NCI-H510A (cell line): ENCODE measurements at places on chromosomes 6 and 20.
A peak's percentile ranks its signal among the peaks of the same experiment; 100 is the strongest.

- no peak for DNase-seq
These were observed 8.9 kb upstream of the QKI start for GRCh38 chr6:163405412-163406309.

GRCh38 chr6:144586986-144587385, 301.9 kb downstream of the UTRN start:
- no peak for DNase-seq

GRCh38 chr6:119339941-119340456, 9.6 kb downstream of the MAN1A1 start:
- no peak for DNase-seq

- no peak for DNase-seq
These were observed 15.3 kb downstream of the TRAF3IP2 start for GRCh38 chr6:111590209-111590980.

DNA sequence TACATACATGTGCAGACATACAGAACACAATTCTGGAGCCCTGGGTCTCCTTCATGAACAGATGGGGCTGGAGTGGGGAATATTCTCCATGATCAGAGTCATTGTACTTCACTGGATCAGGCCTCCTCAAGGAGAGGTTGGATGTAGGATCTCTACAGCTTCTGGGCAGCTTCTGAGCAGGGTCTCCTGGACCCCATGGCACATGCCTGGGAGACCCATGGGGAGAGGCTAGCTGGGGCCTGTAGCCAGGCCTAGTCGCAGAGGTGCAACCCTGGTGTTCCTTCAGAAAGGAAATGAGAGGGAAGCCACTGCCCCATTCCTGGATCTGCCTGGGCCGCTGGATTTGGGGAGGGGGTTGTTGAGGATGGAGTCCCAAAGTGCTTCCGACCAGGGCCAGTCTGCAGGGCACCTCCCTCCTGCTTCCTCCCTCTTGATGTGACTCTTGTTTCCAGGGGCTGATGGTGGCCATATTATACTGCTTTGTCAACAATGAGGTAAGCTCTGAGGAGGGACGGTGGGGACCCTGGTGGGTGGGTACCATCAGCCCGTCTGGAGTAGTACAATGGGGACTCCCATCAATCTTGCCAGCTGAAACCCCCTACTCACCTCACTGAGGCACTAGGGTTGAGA, 31.8 kb downstream of the GLP1R start:
- DNase-seq = no peak

DNA sequence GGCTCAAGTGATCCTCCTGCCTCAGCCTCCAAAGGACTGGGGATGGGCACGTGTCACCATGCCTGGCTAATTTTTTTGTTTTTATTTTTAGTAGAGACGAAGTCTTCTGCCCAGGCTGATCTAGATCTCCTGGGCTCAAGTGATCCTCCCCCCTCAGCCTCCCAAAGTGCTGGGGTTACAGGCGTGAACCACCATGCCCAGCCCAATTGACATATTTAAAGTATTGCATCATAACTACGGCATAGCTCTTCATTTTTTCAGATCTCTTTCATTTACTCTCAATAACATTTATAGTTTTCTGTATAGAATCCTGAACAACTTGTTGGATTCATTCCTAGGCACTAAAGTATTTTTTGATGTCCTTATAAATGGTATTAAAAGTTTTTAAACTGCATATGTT, 13.0 kb downstream of the SERPINB1 start:
- DNase-seq = no peak

- no peak for DNase-seq
These were observed 15.9 kb downstream of the OSBPL2 start for GRCh38 chr20:62254021-62254724.

DNA sequence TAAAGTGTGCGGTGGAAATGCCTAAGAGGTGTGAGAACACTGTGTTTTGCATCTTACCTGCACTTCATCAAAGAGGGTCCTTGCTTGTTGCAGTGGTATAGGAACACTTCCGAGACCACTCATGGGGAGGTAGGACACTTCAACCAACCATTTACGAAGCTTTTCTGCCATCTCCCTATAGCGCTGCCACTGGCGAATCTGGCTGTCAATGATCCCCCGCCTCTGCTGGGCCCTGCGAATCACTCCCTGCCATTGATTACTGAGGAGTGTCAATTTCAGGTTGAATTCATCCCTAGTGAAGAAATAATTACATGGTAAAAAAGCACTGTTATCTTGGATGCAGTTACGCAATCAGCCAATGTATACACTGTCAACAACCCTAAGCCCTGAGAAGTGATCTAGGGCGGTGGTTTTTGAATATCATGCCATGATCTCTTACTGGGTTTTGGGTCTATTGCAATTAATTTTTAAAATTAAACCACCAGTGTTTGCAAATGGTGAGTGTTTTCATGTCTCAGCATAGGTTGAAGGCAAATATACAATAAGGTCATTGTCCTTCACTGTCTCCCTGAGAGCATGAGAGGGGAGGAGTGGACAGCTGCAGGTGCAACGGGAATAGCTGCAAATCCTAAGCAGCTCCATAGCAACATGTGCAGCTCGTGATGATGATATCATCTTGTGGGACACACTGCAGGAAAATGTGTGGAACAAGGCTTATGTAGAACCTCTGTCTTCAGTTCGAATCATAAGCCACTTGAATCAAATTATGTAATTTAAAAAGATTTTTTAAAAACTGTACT, 400.6 kb downstream of the ESR1 start:
- DNase-seq = peak; percentile 22

- no peak for DNase-seq
These were observed 426.0 kb upstream of the SULF2 start for GRCh38 chr20:48211238-48211637.

GRCh38 chr20:17287503-17287902, 60.7 kb downstream of the PCSK2 start:
- DNase-seq = no peak

- DNase-seq = no peak
These were observed 23.8 kb upstream of the TNFAIP3 start for GRCh38 chr6:137843211-137843610.

DNA sequence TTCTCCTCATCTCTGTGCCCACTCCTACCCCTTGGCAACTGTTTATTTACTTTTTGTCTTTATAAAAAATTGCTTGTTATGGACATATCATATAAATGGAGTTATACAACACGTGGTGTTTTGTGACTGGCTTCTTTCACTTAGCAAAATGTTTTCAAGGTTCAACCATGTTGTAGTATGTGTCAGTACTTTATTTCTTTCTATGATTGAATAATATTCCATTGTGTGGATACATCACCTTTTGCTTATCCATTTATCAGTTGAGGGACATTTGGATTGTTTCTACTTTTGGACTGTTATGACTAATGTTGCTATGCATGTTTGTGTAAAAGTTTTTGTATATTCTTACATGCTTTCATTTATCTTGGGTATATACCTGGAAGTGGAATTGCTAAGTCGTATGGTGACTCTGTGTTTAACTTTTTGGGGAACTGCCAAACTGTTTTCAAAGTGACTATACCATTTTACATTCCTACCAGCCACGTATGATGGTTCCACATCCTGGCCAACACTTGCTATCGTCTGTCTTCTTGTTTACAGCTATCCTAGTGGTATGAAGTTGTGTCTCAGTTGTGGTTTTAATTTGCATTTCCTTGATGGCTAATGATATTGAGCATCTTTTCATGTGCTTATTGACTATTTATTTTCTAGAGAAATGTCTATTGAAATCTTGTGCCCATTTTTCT, 84.4 kb downstream of the SLX4IP start:
- DNase-seq = no peak

DNA sequence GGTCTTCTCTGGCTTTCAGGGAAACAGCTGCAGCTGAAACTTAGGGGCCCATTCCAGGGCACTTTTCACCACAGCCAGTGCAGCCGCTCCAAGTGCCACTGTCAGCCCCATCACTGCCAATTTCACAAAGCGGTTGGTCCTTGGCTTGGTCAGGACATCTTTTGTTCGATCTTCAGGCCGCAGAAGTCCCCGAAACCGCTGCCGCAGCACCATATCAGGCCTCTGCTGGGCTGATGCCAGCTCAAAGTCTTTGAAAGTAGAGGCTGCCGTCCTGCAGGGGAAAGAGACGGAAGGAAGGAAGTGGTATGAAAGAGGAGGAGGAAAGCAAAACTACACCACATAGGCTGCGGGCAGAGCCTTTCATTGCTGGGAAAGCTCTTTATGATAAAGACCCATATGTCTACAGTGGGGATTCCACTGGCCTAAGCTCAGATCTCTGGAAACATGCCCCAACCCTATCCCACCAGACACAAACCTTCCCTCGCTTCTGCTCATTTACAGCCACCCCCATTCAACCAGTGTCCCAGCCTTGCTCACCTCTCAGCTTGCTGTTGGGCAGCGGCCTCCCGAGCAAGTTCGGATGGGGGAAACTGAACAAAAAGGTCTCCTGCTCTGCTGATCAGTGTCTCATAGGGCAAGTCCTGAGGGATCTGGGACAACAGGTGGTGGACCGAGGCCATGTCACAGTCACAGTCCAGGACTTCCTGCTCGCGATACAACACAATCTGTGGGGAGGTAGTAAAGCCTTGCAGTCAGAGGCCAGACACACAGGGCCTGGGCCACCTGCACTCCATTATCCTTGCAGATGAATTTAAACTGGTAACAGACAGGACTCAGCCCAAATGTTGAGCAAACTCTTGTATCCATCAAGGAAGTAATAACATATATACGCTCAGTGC, 23.5 kb downstream of the TBC1D20 start:
- DNase-seq = no peak

- no peak for DNase-seq
These were observed 244.3 kb downstream of the TSHZ2 start for GRCh38 chr20:53216478-53216855.

- no peak for DNase-seq
These were observed 43.0 kb downstream of the DNAAF9 start for GRCh38 chr20:3364323-3365013.

- DNase-seq = no peak
These were observed 18.0 kb upstream of the CDK5RAP1 start for GRCh38 chr20:33419140-33419974.

DNA sequence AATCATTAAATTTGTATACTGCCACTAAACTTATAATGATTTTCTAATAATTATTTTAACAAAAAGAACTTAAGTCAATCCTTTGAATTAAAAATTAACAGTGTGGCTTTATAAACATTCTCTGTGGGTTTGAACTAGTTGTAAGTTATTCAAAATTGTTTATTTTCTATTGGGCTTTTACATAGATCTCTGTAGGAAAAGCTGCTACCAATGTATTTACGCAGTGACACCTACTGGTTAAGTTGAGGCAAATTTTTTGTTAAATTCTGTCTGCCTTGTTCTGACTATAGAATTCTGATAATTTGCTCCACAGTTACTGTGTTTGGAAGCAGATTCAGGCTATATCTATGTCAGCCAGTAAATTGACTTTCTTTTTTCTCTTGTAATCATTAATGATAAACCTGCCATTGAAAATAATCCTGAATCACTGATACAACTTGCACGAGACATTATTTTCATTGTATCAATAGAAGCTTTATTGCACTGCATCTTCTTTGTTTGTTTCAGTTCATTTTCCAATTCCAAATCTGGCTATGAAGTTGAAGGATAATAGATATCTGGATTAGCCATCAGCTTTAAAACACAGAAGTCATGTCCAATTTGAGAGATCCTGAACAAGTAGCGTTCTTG, 66.0 kb upstream of the UTRN start:
- no peak for DNase-seq

DNA sequence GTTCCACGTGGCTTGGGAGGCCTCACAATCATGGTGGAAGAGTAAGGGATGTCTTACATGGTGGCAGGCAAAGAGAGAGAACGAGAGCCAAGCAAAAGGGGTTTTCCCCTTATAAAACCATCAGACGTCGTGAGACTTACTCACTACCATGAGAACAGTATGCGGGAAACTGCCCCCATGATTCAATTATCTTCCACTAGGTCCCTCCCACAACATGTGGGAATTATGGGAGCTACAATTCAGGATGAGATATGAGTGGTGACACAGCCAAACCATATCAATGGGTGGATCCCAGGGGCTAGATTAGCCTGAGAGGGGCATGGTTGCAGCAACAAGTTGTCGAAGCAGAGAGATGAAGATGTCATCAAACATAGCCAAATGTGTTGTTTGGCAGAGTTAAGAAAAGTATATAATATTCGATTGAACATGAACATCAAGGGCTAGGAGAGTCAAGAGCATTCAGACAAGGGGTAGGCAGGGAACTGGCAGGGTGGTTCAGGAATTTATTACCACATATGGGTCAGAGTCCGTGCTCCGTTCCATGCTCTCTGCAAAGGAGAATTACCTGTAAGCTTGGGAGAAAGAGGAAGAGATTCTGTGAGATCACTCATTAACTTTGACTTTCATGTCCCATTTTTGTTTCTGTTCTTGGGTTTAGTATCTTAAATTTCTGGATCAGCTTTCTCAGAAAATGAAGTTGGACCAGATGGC, 98.8 kb downstream of the CCDC170 start:
- DNase-seq = no peak

GRCh38 chr20:21082584-21082983, 23.6 kb downstream of the LINC00237 start:
- DNase-seq = no peak

DNA sequence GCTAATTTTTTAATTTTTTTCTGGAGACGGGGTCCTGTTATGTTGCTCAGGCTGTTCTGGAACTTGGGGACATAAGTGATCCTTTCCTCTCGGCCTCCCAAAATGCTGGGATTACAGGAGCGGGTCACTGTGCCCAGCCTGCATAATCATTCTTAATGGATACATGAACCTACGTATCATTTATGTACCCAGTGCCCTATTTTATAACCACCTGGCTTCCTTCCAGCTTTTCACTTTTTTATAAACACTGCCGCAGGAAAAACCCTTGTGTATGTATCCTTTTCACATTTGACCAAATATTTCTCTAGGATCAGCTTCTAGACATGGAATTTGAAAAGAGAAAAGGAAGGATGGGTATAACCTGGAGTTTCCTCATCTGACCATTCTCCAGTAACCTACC, 85.6 kb upstream of the RIN2 start:
- DNase-seq = no peak

DNA sequence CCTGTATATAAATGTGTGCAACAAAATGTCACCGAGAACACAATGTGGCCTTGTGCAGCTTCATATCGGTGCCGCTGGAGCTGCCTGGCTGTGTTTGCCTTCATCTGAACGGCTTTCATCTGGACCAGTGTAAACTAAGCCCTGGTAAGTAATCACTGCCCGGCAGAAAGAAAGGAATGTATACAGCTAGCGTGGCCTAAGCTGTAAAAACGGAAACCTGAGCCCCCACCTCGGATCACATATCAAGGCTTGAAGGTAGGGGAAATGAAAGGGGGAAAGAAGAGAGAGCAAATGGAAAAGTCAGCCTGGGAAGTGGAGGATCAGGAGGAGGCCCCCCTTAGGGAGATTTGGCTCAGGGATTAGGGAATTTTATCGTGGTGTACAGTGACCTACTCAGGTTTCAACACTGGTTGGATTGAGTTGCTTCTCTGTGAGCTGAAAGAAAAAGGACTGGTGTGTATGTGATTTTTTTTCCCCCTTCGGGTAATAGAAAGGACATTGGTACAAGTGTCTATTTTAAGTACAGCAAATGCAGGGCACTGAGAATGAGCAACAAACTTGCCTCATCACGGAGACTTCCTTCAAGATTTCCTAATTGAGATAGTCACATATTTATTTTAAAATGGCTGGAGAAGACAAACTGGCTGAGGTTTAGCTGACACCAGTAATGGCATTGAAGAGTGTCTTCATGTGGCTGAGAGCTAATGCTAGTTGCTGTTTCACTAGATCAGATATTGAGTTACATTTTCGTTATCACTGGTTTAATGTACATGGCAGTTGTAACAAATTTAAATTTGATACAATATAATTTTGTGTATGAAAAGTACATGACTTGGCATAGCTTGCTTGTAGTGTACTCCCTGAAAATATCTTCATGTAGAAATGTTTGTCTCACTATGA, 3.5 kb downstream of the SOBP start:
- DNase-seq = no peak

- DNase-seq = no peak
These were observed 414.9 kb downstream of the KIF16B start for GRCh38 chr20:16158090-16158975.
